ENCODE measurements at places on chromosomes 4 and X.

DNA sequence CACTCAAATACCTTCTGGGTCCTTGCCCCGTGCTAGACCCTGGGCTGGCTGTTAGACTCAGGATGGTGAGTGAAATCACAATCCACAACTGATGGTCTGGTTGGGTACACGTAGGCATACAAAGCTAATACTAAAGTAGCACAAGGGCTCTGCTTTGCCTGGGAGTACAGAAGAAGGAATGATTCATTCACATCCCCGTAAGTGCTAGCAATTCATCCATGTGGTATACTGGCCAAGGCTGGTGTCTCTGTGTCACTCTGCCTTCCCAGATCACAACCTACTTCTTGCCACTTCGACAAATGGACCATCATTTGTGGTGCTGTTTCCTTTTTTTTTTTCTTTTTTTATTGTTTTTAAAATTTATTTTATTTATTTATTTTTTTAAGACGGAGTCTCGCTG, 19.7 kb upstream of the RBM47 start:
- DNase-seq: no peak

- DNase-seq: no peak
These were observed 8.0 kb upstream of the DGAT2L6 start for GRCh38 chrX:70169281-70169680.

DNA sequence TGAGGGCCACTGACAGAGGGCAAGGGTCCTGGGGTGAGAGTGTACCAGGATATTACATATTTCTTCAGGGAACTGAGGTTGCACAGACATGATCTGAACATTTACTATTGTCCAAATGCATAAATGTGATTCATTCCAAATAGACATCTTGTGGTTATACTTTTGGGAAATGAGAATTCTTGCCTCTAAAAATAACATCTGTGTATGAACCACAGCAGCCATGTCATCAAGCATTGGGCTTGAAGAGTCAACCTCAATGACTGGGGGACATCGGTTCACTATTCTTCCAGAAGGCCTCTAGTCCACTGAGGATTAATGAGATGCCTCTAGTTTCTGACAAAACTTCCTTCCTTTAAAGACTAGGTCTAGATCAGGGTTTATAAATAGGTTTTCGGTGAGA, 193.1 kb upstream of the GPC4 start:
- DNase-seq: no peak

GRCh38 chr4:111992351-111993168, 152.7 kb upstream of the FAM241A start:
- no peak for DNase-seq

GRCh38 chrX:39709812-39710211, 387.9 kb downstream of the BCOR start:
- no peak for DNase-seq

GRCh38 chrX:70497026-70497425, 52.4 kb downstream of the DLG3 start:
- no peak for DNase-seq

DNA sequence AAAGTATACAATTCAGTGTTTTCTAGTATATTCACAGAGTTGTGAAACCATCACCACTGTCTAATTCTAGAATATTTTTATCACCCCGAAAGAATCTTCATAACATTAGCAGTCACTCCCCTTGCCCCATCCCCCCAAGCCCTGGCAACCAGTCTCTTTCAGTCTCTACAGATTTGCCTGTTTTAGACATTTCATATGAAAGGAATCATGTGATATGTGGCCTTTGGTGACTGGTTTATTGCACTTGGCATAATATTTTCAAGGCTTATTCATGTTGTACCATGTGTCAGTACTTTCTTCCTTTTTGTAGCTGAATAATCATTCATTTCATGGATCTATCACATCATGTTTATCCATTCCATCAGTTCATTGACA, 371.7 kb downstream of the AFF2 start:
- no peak for DNase-seq

GRCh38 chr4:98081936-98082335, 61.3 kb downstream of the STPG2 start:
- DNase-seq: no peak

DNA sequence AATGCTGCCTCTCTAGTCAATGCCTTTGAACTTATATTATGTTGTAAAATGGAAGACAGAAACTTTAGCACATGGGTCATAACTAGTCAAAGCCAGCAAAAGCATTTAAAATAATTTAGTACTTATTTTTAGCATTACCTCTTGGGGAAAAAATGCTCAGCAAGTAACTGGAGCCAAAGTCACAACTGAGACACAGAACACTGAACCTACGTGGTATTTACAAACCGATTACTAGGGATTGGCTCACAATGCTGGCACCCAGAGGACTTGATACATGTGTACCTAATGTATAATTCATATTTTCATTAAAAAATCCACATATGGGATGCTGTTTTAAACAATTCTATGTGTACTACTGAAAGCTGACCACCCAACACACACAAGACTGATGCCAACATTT, 38.4 kb downstream of the PHKA2 start:
- no peak for DNase-seq

DNA sequence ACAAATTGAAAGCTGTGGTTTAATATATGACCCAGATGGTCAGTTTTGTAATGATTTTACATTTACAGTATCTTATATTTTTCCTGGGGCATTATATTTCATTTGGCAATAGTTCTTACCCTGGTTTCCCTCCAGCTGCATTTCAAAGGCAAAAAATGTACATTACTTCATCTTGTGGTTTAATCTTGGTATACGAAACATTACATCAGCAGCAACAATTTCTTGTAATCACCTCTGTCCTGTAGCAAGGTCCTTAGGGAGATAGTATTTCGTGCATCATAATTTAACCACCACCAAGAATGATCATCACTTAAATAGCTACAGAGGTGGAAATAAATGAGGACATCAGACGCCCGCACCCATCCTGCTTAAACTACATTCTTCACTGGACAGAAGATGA, 48.8 kb downstream of the HS6ST2 start:
- DNase-seq: no peak

GRCh38 chr4:12612876-12613275, 871.3 kb downstream of the RAB28 start:
- no peak for DNase-seq

- DNase-seq: no peak
These were observed at the start of gene SHISA3 for GRCh38 chr4:42396752-42397634. SHISA3 (plus strand) TSS chr4:42397488; CDS start chr4:42398057, 569 bp downstream.

DNA sequence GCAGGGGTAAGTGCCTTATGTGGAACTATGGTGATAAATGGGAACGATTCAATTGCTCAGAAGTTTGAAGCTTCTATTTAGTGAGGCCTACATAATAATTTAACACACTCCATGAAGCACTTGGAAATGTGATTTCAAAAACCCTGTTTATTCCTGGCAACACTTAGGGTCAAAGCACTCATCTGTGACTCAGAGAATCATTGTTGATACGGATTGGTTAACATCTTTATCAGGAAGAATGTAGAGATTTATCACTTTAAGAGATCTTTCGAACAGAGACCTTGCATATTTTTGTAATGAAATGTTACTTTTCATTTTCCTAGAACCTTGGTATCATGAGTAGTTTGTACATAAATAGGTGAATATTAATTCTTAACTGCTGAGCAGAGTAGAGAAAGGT, 269.1 kb upstream of the SLIT2 start:
- no peak for DNase-seq

DNA sequence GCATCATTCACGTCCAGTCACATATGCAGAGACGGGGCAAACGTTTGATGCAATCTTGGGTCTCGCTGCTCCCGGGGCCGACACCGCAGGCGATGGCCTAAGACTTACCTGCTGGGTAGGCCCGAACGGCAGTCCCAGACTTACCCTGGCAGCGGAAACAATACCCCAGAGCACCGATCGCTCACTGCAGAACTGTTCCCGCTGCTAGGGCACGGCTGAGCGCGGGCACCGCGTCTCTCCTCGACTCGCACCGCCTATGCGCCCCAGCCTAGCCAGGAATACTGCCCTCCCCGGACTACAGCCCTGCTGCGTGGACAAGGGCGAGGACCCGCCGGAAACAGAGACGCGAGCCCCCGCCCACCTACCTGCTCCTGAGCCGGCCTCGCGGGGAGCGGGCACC, 86.2 kb downstream of the HPRT1 start:
- DNase-seq: no peak

- no peak for DNase-seq
These were observed 16.0 kb downstream of the RAB40A start for GRCh38 chrX:103503163-103503852.

DNA sequence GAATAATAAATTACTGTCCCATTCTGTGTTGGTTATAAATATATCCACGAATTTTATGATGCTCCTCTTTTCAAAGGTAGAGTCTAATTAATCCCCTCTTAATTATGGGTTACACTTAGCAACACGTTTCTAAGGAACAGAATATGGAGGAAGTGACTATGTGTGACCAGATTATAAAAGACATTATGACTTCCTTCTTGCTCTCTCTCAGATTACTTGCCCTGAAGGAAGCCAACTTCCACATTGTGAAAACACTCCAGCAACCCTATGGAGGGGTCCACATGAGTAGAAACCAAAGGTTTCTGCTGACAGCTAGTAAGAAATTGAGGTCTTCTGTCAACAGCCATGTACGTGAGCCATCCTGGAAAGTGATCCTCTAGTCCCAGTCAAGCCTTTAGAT, 59.3 kb downstream of the WDFY3 start:
- no peak for DNase-seq

DNA sequence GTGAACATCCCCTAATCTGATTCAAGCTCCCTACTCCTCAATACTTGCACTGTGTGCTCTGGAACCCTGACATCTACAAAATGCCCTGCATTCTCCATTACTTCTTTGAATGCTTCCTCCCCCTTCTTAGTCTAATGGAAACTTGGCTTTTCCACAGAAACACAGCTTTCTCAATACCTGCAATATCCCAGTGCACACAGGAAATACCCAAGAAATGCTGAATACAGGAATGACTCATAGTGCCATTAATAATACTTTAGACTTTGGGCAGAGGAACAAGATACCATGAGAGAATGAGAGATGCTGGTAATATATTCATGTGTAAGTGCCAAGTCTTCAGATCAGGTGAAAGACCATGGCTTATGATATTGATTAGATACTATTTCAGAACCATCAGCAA, 5.6 kb downstream of the QRFPR start:
- DNase-seq: no peak

DNA sequence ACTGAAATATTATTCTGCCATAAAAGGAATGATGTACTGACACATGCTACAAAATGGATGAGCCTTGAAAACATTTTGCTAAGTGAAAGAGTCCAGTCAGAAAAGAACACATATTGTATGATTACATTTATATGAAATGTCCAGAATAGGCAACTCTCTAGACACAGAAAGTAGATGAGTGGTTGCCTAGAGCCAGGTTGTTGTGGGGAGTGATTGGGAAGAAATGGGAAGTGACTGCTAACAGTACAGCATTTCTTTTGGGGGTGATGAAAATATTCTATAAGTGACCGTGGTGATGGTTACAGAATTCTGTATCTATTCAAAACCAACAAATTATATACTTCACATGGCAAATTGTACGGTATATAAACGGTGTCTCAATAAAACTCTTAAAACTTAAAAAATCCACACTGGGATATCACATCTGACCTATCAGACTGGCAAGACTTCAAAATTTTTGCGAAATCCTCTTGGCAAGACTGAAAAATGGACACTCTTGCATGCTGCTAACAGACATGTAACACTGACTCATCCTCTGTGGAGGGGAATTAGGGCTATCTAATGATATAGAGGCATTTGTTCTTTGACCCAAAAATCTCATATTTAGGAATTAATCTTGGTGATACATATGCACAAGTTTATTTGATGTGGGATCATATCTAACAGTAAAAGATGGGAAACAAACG, 71.8 kb downstream of the FAM13A start:
- DNase-seq: no peak

DNA sequence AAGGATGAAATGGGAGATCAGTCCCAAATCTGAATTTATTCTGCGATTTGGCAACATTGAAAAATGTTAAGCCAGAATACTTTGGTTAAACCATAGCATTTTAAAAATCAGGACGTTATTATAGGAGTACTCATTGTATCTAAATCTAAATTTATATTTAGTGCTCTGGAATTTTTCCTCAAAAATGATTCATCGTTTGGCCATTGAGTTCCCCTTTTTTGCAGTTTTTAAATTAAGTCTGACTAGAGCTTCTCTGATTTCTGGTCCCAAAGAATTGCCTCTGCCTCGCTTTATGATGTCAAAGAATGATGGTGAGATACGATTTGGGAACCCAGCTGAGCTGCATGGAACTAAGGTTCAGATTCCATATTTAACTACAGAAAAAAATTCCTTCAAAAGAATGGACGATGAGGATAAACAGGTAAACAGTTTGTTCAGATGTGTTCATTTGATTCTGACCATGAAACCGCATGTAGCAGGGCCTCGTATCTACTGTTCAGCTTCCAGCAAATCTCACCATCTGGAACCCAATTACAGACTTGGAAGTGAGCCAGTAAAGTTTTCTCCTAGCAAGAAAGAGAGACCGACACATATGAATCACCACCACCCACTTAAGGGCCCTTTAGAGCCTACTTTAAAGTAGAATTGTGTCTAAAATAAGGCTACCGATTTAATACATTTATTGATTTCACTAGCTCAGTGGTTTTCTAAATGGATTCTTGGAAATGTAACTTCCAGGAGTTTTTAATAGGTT, 75.6 kb downstream of the REPS2 start:
- no peak for DNase-seq

DNA sequence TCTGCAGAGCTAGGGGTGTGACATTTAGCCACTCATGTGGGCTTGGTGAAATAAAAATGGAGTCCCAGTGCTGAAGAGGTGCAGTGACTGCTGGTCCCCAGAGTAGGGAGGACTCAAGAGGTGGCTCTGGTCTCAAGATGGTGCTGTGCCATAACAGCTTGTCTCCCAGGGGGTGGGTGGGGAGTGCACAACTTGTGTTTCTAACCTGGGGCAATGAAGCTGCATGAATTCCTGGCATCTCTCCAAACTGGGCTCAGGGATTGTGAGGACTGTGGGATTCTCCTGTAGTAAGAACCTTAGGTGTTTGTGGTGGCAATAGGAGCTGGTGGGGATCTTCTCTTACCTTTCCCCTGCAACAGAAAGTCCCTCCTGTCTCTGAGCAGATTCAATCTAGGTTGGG, 278.9 kb upstream of the SFRP2 start:
- no peak for DNase-seq

DNA sequence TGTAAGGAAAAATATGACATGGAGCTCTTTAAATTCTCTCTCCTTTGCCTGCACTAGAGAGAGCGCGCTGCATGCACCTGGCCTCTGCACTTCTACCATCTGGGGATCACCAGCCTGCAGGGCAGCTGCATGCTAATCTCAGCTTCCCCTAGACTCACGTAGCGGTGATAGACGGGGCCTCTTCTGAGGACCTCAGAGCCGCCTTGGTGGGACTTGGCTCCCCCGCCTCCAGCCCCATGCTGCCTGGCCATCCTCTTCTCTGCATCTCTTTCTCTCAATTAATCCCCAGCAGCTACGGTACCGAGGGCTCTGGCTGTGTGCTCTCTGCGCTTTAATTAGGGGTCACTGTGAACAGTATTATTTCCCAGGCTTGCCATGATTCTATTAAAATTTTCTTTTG, 52.8 kb upstream of the PSAPL1 start:
- no peak for DNase-seq

DNA sequence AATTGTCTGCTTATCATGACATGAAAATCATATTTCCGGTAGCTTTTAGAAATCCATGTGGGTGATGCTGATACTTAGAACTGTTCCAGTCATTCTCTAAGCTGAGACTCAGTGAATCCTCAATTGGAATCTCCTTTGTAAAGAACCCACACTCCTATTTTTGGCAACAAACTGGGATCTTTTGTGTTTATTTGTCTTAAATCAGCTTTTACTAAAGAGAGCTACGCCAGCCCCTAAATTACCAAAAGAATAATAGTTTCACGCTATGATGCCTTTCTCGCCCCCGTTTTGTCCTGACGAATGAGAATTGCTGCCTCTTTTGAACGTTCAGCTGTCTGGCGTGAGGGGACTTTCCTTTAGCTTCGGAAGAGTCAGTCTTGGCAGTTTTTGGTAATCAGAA, 195.9 kb downstream of the SHOX start:
- peak; percentile 8 for DNase-seq

Data from vagina (tissue), 2 donors.